ENCODE measurements at places on chromosomes 16 and 17.

DNA sequence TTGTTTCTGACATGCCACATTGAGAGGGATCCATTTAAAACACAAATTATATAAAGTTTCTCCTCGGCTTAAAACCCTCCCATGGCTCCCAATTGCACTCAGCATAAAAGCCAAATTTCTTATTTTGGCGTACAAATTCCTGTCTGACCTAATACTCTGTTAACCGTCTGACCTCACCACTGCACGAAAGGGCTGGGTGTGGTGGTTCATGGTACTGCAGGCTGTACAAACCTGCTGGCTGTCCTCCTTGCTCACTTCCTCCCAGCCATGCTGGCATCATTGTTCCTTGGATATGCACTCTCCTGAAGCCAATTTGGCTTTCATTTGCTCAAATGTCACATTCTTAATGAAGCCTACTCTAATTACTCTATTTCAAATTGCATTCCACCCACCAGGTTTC is 301.6 kb upstream of the C16orf82 start:
- no peak for DNase-seq

- DNase-seq: no peak
Measured at GRCh38 chr17:11221196-11221595, 19.8 kb upstream of the SHISA6 start.

GRCh38 chr16:55530316-55530856 is 21.5 kb downstream of the LPCAT2 start:
- no peak for DNase-seq

DNA sequence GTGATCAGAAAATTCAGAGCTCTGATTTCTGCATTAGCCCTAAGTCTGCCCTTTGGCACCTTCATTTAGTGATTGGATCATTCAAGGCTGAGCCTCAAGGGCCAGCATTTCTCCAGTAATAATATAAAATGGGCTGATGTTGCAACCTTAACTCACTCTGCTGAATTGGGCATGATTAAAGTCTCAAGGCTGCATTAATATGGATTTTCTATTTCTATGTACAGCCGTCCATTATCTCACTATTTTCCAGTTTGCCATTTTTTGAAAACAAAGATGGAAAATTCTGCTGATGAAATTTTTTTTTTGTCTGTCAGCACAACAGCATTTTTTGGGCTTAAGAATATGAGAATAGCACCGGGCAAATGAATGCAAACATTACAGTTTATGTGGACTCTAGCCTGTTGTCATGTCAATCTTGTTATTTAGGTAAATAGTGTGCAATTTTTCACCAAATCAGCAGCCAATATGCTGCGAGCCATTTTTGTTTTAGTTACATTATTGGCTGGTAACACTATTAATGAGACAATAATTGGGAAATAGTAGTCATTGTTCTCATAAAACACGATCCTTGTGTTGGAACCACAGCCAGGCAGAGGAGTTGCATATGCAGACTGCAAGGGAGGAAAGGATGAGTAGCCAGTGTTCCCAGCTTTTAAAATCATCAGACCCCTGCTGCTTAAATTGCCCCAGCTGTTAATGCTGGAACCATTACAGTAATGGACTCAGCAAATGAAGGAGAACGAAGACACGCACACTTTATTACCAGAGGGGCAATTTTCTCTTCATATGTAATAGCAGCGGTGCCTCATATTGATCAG is 10.5 kb downstream of the FTO start:
- no peak for DNase-seq

DNA sequence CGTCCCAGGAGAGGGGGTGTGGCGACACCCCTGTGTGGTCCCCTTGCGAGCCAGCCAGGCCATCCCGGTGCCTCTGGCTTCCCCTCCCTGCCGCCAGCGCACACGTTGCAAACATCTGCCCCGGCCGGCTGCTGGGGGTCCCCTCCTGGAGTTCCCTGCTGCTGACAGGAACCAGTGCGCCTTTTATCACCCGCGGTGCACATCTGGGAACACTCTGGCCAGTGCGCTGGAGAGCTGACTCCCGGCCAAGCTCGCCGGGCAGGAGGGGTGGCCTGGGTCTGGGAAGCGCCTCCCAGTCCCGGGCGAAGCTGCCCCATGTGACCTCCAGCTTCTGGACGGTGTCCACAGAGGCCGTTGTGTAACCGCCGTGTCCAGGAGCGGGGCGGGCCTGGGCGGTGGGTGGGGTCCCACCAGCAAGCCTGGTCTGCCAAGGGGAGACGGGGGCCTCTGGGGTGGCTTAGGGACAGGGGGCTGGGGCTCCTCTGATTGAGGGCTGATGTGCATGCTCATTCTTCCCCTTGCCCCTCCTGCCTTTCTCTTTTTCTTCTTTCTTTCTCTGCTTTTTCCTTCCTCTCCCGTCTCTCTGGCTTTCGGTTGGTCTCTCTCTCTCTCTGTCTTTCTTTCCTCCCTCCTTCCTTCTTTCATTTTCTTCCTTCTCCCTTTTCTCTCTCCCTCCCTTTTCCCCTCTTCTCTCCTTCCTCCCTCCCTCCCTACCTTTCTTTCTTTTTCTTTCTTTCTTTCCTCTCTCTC is 25.2 kb upstream of the CIBAR2 start:
- DNase-seq: no peak

DNA sequence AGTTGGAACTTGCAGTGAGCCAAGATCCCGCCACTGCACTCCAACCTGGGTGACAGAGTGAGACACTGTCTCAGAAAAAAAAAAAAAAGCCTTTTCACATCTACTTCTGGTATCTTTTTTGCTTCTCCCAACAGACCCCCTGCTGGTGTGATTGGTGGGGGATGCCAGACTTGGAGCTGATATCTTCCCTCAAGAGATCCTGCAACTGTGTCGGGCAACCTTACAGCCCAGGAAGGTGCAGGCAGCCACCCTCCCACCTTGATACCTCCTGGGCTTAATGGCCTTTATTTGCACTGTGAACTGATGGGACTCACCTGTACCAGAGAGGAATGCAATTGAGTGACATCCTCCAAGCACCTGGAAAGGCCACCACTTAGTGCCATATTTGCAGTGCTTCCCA is 142.3 kb downstream of the RGS9 start:
- DNase-seq: no peak

- DNase-seq: no peak
Measured at GRCh38 chr17:12070561-12070960, 49.9 kb downstream of the MAP2K4 start.

GRCh38 chr17:78735832-78736525 is 46.1 kb downstream of the CYTH1 start:
- DNase-seq: peak; percentile 49

DNA sequence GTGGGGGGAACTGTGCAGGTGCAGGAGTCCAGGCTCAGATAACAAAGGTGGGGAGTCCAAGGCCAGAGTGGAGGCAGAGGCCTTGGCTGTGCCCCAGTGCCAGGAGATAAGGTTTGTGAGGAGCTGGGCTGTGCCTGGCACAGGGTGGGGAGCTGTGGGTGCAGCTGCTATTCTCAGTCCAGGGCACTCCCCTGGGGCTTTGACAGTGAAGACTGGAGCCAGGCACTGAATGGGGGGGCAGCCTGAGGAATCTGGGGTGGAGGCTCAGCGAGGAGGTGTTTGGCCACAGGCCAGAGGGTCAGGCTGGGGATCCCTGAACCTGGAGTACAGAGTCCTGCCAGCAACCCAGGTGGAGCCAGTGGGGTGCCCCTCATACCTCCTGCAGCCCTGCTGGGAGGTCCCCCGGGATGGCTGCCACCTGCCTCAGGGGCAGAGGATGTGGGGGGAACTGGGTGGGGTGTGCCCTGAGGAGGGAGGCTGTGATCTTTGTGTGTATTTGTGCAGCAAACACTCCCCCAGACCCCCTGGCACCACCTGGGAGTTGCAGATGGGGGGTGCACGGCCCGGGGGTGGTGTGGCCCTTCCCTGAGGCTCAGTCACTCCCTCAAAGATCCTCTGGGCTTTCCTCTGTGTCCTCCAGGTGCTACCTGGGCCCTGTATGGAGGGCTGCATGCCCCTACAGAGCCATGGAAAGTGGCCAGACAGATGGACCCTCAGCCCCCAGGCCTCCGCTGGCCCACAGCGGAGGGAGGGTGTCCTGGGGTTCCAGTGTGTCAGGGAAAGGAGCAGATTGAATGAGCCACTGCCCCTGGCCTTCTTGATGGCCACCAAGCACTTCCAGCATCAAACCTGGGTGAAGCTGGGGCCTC is 44.5 kb upstream of the SMPD3 start:
- DNase-seq: no peak

GRCh38 chr16:48408688-48409087 is 23.5 kb upstream of the SIAH1 start:
- no peak for DNase-seq

GRCh38 chr17:58394534-58395223 is 22.7 kb downstream of the RNF43 start:
- no peak for DNase-seq

DNA sequence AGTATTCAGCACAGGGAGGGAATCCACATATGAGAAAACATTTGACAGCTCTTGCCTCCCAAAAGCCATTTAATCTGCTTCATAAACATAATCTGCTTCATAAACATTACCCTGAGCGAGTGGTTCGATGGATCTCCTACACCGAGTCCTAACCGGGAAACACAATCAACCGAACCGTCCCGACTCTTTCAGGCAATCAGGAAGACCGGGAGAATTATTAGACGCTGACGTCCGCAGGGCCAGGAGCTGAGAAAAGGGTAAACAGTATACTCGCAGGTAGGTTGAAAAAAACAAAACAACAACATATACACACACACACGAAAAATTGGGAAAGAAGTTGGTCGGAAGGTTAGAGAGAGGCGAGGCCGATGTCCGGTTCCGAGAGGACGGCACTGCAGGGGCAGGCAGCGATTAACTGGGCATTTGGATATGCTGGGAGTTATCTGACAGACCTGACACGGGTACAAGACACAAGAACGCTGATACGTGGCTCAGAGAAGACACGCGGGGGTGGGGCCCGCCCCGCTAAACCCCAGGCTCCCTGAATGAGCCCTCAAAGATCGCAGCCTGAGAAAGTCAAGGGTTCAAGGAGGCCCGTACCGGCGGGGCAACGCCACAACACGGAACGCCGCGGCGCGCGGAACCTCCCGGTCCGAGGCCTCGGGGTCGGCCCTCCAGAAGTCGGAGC is 585 bp downstream of the AP1G1 start:
- DNase-seq: peak; percentile 32

DNA sequence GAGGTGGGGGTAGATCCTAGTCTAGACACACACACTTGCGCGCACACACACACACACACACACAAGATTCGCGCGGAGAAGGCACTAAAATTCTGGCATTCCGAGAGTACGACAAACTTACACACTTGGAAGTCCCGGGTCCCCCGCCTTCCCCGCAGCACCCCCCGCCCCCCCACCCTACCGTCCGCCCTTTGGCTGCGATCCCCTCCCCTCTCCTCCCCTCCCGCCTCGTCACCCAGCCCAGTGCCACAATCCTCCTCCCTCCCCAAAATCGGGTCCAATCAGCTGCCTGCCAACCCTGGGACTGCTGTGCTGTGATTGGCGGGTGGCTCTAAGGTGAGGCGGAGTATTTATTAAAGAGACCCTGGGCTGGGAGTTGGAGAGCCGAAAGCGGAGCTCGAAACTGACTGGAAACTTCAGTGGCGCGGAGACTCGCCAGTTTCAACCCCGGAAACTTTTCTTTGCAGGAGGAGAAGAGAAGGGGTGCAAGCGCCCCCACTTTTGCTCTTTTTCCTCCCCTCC is at the start of gene SOX9:
Gene SOX9, plus strand, starts transcription at position 379 of the 522 bp plus-strand sequence. CDS start 372 bp downstream, outside the sequence.
- DNase-seq: no peak

GRCh38 chr16:1089822-1090619 is 6.0 kb downstream of the C1QTNF8 start:
- DNase-seq: no peak

DNA sequence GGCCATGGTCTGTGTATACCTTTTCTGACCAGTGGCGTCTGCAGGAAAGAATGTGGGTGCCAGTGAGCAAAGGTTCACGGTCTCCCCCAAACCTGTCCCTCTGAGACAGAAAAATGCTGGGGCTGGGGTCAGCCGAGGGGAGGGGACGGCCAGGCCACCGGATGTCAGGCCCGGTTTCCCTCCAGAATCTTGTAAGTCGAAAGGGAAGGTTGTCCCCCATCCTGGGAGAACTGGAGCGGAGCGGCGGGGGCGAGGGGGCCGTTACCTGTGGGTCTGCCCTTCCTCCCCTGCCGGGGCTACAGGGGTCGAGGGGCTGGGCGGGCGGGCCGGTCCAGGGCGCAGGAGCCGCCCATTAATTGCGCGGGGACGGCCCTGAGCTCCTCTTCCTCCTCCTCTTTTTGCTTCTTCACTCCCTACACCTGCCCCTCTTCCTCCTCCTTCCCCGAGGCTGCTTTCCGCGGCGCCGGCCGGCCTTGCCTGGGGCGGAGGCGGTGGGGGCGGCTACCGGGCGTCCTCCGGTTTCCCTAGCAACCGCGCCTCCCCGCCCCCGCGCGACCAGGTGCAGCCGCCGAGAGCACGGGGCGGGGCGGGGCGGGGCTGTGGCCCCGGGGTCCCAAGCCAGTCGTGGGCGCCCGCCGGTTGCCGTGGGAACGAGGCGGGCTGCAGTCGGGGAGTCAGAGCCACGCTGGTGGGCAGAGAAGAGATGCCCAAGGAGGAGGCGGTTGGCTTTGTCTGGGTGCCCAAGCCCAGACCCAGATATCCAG is at the start of gene MARCHF10:
Gene MARCHF10, minus strand, starts transcription at position 503 of the 764 bp plus-strand sequence. CDS start 6,579 bp downstream, outside the sequence.
- peak; percentile 2 for DNase-seq

DNA sequence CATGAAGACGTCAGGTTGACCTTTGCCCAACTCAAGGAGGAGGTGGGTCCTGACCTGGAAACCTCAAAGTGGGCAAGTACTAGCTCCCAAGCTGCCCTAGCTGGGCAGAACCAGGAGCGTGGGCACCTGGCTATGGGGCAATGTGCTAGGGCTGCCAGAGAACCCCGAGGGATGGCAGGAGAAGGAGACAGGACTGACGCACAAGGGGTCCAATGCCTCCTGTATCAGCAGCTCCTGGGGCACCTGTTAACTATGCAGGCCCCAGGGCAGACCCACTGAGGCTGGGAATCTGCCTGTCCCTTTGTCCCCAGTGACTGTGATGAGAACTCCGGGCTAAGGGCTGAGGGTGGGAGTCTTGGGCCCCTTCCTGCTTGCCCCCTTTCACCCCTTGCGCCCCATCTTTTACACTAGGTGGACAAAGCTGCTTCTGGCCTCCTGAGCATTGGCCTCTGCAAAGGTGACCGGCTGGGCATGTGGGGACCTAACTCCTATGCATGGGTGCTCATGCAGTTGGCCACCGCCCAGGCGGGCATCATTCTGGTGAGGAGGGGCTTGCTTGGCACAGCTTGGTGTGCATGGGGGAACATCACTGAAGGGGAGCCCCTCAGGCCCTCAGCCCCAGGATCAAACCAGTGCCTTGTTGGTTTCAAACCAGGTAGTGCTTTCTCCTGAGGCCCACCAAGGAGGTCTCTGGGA is 7.7 kb downstream of the CHAD start:
- DNase-seq: no peak

- no peak for DNase-seq
Measured at GRCh38 chr16:35196313-35196712, 1736.9 kb downstream of the TP53TG3F start.

DNA sequence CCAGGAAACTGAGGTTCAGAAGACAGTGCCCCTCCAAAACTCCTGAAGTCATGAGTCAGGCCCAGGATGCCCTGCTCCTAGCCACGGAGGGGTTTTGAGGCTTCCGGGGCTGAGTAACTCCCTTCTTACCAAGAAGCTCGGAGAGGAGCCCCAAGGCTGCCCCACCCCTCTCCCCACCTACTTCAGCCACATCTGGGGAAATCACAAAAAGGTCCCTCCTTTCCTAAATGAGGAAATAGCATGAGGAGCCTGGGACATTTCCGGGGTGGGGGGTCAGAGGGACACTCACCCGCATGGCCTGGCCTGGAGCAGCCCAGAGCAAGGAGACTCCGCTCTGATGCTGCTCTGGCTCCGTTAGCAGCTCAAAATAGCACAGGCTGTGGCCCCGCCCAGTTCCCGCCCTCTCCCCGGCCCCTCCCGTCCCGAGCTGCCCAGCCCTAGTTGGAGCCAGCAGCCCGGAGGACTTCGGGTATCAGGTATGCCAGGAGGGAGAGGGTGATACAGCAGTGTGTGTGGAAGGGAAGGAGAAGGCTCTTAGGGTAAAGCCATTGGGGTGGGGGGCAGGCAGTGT is 40.1 kb downstream of the MYO18A start:
- DNase-seq: peak; percentile 52

All from T-helper 1 cell (primary cell).